ENCODE measurements at places on chromosomes 11 and 22.

- no peak for DNase-seq
These were observed 288.1 kb downstream of the ETS1 start for GRCh38 chr11:128299132-128299726.

- DNase-seq: no peak
These were observed 7.7 kb upstream of the SYVN1 start for GRCh38 chr11:65141896-65142494.

- peak; percentile 66 for DNase-seq
These were observed 1.9 kb downstream of the POLD4 start for GRCh38 chr11:67351275-67352005.

GRCh38 chr11:77039491-77040400, 5.5 kb downstream of the B3GNT6 start:
- no peak for DNase-seq

DNA sequence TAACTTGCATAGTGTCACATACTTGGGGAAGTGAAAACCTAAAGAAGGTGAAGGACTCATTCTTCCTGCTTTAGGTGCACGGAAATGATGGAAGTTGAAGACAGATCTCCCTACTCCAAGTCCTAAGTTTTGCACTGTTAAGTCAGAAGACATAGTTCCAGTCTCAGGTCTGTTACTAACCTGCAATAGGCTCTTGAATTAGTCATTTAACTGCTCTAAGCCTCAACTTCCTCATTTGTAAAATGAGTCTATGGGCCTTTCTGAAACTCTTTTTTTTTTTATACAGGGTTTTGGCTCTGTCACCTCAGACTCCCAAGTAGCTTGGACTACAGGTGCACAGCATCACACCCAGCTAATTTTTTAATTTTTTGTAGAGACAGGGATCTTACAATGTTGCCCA, 30.8 kb upstream of the POU2AF1 start:
- no peak for DNase-seq
